ENCODE measurements at places on chromosomes 12 and 14.

DNA sequence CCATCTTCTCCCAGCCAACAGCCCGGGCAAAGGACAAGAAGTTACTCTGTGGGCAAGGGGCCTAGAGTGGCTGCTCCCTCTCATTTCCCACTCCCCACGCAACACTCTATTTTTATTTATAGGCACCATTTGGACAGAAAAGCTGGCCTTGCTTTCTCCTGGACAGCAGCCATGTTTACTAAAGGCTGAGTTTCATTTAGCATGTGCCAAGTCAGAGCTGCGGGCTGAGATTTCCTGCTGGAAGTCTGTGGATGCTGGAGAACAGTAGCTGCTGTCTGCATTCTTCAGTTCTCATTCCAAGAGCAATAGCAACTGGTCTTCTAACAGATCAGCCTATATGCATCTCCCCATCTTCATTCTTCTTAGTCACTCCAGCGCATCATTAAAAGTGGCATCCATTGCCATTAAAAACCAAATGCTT, 8.3 kb downstream of the COL2A1 start:
- no peak for DNase-seq

DNA sequence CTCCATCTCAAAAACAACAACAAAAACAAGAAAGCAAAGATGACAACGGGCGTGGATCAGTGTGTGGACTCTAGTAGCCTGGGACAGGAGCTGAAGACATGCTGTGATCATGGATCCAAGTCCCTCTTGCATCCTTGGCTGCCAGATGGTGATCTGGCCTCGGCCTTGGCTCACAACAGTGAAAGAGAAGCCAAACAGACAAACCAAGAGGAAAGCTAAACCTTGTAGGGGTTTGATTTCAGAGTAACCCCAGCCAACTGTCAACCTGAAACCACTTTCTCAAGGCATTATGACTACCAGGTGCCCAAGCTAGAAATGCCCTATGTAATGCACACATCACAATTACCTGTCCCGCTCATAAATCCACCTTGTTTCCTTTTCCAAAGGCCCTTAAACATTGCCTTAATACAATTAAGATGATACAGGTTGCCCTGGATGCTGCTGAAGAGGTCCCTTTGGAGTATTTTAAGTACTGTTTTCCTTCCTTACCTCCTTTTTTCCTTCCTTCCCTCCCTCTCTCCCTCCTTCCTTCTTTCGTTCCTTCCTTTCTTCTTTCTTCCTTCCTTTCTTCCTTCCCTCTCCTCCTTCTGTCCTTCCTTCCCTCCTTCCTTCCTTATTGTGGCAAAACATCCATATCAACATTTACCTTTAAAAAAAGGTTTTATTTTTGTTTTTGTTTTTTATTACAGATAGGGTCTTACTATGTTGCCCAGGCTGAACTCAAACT, 41.4 kb upstream of the NINJ2 start:
- no peak for DNase-seq

- DNase-seq, result no peak
These were observed 6.0 kb downstream of the ORAI1 start for GRCh38 chr12:121632069-121632970.

- no peak for DNase-seq
These were observed 214.2 kb downstream of the PPM1H start for GRCh38 chr12:62720661-62721330.

GRCh38 chr12:95740751-95741150, 49.8 kb downstream of the NTN4 start:
- peak; percentile 98 for DNase-seq

DNA sequence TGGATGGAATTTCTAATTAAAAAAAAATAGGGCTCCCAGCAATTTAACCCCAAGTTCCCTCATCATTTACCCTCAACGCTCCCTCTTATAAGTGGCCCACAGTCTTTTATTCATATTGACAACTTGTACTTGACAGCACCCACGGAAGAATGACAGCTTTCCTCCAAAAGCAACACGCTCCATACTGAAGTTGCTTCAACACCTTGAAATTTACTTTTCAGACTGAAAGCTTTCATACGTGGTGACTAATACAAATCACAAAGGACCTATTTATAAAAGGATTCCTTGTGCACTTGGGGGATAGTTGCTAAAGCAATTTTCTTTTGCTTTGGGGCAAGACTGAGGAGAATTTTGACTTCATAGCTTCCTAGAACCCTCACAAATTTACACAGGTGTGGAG, 1629.4 kb upstream of the SEL1L start:
- DNase-seq, result peak; percentile 50

GRCh38 chr12:53218551-53219291, 11.7 kb upstream of the ITGB7 start:
- no peak for DNase-seq

- peak; percentile 40 for DNase-seq
These were observed 9.4 kb upstream of the TCHP start for GRCh38 chr12:109890620-109891170.

- DNase-seq, result peak; percentile 37
These were observed 18.0 kb upstream of the TCP11L2 start for GRCh38 chr12:106284358-106285105.

GRCh38 chr12:68498736-68499135, 112.0 kb upstream of the RAP1B start:
- no peak for DNase-seq

Measured in epithelial cell of esophagus (primary cell).